ENCODE measurements at places on chromosomes 3 and 15.
A peak's percentile ranks its signal among the peaks of the same experiment; 100 is the strongest.

DNA sequence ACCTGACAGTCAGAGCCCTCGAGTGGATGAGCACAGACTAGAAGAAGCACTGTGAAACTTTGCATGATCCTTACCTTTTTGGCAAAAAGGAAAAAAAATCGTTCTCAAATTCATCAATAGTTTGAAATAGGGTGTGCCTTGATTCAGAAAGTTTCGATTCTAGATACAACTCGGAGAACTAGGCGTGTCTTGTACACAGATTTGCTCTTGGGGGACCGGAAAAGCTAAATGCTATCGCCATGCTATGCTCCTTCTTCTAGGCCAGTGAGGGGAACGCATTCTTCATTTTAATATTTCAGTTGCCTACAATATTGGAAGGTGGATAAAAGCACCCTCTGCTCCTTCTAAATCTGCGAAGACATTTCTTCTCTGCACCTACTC is 25.0 kb downstream of the CD86 start:
- no peak for DNase-seq

DNA sequence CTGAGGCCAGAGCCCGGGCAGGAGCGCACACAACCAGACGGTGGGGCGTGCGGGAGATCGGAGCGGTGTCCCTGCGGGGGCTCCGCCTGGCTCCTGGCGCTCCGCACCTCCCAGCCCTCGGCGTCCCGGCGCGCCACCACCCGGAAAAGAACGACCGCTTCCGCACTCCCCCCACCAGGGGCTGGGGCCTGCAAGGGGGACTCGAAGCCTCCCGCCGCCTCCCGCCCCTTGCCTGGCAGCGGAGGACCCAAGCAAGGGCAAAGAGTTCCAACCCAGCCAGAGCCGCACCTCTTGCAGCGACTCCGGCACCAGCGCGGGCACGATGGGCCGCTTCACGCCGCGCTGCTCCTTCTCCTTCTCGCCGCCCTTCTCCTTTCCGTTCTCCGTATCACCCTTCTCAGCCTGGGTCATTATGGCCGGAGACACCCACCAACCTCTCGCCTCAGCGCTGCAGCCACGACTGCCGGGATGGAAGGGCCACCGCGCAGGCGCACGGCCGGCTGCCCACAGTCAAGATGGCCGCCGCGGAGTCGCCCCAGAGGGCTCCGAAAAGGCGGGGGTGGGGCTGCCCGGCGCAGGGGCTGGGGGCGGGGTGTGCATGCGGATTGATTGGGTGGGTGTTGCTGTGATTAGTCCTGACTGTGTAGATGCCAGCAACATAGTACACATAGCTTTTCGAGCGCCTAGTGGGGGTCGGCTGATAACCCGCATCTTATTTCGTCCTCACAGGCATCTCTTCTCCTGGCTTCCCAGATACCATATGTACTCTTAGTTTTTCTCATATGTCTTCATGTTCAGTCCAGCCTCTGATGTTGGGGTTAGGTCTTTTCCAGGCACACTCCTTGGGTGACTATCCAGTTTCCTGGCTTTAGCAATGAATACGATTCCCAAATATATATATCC is at the start of gene ACTR8:
Gene ACTR8, minus strand, starts transcription at position 462 of the 903 bp plus-strand sequence. Its CDS starts 51 bp downstream, at position 411.
- peak; percentile 80 for DNase-seq

GRCh38 chr3:17234382-17234781 is 349.6 kb downstream of the PLCL2 start:
- no peak for DNase-seq

DNA sequence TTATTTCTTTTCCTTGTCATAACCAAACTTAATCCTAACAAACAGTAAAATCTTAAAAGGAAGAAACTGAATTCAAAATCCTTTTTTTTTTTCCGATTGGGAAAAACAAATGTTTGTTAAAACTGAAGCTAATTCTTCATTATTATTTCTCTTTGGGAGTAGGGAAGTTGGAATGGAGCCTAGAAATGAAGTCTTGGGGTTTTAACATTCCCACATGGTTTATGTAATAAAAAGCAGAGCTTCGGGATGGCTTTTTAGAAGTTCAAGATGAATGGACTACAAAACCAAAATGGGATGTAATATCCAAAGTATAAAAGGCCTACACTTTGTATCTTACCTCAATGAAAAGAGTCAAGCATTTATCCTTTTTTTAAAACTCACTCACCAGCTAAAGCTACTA is 189.0 kb upstream of the TMC3 start:
- DNase-seq, result no peak

GRCh38 chr3:152937234-152937633 is 102.3 kb downstream of the P2RY1 start:
- DNase-seq, result no peak

DNA sequence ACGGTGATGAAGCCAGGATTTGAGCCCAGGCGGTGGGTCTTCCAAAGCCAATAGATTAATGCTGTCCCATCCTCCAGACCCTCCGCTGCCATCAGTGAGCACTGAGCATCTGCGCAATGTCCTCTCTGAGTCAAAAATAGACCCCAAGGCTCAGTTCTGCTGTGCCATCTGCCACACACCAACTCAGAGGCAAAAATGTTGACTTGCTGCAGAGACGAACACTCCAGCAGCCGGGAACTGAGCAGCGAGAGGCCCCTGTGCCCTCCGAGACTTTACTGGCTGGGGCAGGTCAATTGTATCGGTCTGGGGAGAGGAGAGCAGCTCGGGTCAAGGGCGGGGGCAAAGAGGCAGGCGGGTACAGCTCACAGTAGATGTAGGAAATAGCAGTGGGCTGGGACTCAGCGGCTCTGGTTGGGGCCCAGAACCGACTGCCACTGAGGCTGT is 41.5 kb upstream of the ATP2B2 start:
- no peak for DNase-seq

DNA sequence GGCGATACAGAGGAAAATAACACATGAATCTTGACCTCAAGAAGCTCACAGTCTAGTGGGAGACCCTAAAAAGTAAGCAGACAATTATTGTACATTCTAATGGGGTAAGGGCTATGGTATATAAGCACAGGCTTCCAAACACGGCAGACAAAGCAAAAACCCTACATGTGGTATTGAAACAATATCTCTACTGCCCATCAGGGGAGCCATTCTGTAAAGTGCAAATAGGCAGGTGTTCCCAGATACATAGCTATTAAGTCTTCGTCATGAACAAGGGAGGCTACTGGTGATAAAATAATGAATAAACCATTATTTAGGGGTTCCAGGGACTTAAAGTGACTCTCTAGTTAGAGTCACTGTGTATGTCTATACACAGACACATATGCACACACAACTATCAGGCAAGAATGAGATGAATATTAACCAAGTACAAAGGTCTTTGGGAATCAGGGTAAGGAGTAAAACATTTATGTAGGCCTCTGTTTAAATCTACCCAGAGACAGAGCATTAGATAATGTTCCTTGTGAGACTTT is 38.7 kb upstream of the ASB14 start:
- DNase-seq, result no peak

- DNase-seq, result no peak
Observed at GRCh38 chr15:60480888-60481287, 1.9 kb upstream of the ICE2 start.

DNA sequence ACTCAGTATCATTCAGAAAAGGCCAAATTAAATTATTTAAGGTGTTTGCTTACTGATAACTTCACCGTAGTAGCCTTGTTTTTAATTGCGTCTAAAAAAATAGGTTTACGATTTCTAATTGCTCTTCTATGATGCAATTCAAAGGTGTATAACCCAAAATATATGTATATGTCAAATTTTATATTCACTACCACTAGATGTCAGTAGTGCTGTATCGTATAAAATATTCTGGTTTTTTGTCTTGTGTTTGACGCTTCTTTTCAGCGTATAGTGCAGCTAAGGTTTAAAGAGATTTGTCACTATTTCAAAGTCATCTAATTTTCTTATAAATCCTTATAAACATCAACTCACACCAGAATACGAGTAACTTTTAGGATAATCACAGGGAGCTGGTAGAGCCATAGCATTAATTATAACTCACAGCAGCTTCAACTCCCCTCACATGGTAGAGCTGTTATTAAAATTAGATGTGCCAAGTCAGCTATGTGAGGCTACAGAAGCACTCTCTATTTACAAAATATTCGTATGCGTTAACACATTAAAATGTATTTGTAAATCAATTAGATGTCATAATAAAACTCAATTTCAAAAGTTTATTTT is 3.5 kb downstream of the PFN2 start:
- DNase-seq, result no peak

DNA sequence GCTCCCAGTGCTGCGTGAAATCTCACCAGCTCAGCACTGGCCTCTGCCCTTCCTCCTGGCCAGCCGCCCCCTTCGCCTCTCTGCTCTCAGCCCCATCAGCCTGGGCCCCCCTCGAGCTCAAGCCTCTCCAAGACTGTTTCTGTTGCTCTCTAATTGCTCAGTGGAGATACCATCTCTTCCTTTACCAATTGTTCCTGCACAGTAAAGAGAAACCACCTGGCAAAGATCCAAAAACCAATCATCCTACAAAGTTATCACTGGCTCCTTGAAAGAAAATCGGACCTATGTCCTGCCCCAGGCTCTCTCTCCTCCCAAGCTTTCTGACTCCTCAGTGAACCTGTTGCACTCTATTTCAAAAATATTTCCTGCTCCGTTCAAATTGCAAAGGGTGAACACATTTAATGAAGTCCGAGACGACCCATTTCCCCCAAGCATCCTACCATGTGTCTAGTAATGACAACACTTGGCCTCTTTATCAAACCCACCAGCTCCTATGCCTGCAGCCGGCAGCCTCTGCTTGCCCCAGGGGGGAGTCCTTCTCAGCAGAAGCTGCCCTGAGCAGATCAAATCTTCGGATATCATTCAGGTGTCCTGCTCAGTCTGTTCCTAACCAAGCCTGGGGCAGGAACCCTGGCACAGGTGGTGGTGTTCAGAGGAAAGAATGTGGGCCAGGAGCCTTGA is 53.7 kb upstream of the FAM174B start:
- no peak for DNase-seq

DNA sequence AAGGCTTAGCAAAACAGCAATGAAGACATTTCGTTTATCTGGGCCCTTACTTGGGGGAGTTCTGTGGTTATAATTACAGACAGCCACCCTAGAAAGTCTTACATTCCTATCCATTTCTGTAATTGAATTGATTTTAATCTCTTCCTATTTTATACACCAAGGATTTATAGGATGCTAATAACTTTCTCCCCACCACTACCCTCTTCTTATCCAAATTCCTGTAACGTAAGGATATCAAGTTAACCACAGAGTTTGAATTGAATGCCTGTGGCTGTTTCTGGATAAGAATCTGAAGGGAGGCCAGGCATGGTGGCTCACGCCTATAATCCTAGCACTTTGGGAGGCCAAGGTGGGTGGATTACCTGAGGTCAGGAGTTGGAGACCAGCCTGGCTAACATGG is 78.6 kb downstream of the MLH1 start:
- no peak for DNase-seq

- no peak for DNase-seq
Observed at GRCh38 chr3:4752201-4753072, 226.8 kb upstream of the BHLHE40 start.

GRCh38 chr3:24550588-24550987 is 55.9 kb upstream of the THRB start:
- DNase-seq, result no peak

All from activated T-cell treated with anti-CD3 and anti-CD28 coated beads for 1 hour (primary cell).